ENCODE measurements at places on chromosomes 6 and 20. TPM values are rescaled to one million over a fixed set of nuclear protein-coding genes. Genes with fewer than 3 reads are reported as not detected.

- DNase-seq, result no peak
Measured at GRCh38 chr6:152859225-152859624, 108.6 kb downstream of the VIP start.

GRCh38 chr6:132749111-132749510 lies 8.6 kb downstream of the VNN2 start:
- no peak for DNase-seq

- no peak for DNase-seq
Measured at GRCh38 chr6:1871724-1872315, 262.1 kb downstream of the FOXC1 start.

DNA sequence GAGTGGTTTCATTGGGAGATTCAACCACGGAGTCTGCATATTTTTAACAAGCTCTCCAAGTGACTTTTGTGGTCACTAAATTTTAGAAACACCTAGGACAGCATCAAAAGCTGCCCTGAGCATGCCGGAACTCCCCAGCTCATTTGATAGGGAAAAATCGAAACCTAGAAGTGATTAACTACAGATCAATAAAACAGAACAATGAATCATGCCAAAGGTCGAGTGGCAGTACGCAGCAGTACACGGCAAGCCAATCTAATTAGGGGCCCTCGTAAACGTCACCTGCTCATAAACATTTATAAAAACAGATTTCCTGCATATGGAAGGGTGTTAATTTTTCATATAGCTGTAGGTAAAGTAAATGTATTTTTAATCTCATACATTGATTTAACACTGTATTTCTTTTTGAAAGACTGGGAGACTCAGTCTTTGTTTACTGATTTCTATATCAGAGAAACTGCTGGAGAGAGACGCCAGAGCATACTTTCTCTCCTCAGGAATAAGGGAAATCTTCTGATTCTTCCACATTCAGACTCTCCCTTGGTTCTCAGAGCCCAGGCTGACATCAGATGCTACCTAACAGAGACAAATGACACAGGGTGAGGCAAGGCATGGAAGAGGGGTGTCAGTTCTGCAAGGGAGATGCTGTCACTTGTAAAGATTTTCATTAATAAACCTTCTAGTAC lies 232.5 kb downstream of the PTPRT start:
- DNase-seq, result no peak

GRCh38 chr6:106199331-106199730 lies 113.2 kb downstream of the PRDM1 start:
- DNase-seq, result no peak

DNA sequence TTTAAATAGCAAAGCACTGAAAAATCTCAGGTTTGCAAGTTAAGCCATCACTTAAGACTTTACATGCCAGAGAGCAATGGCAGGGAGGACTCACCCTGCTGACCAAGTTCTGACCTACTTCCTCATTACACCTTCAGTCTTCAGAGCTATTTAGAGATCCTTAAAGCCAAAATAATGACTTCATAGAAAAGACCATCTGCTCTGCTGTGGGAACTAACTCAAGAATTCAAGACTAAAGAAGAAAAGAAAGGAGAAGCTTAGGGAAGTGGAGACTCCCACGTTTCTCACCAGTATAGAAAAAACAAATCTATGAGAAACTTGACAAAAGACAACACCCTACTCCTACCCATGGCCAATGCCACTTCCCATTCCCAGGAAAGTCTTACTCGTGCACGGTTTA lies 28.6 kb downstream of the XPO5 start:
- no peak for DNase-seq

Gene MRAP2
- total RNA-seq, result 9.2 TPM

Gene BPIFB4
- not detected for total RNA-seq

Gene TUBB1
- not detected for total RNA-seq

Gene PI3
- total RNA-seq, result not detected
